ENCODE measurements at places on chromosomes 1 and 21.

DNA sequence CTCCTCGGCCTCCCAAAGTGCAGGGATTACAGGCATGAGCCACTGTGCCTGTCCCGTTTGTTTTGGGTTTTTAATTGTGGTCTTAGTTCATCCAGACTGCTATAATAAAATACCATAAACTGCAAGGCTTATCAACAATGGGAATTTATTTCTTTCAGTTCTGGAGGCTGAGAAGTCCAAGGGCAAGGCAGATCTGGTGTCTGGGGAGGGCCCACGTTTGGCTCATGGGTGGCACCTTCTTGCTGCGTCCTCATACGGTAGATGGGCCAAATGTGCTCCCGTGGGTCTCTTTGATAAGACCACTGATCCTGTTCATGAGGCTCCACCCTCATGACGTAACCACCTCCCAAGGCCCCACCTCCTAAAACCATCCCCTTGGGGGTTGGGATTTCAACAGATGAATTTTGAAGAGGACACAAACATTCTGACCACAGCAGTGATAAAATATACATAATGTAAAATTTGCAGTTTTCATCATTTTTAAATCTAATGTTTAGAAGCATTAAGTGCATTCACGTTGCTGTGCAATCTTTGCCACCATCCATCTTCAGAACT is 133.4 kb upstream of the ERRFI1 start:
- DNase-seq: no peak

GRCh38 chr1:30809514-30810263 is 52.1 kb upstream of the LAPTM5 start:
- no peak for DNase-seq

- DNase-seq: no peak
Measured at GRCh38 chr1:223135176-223135942, 7.7 kb downstream of the TLR5 start.

- DNase-seq: no peak
Measured at GRCh38 chr1:247906504-247907047, 11.2 kb downstream of the OR2W3 start.

DNA sequence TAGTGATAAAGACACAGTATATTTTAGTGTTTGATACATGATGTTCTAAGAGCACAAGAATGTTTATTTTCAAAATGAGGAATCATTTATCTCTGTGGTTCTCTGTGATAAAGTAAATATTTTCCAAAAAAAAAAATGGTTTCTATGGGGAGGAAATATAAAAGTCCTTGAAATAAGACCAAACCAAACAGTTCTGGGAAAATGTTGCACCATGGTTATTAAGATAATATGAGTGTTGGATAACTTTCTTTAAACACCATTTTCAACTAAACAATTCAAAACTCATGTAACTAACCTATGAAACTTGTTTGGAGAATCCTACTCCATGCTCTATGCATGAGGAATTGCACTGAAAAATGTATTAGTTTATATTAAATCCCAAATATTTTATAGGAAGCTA is 184.6 kb downstream of the KCNT2 start:
- no peak for DNase-seq

DNA sequence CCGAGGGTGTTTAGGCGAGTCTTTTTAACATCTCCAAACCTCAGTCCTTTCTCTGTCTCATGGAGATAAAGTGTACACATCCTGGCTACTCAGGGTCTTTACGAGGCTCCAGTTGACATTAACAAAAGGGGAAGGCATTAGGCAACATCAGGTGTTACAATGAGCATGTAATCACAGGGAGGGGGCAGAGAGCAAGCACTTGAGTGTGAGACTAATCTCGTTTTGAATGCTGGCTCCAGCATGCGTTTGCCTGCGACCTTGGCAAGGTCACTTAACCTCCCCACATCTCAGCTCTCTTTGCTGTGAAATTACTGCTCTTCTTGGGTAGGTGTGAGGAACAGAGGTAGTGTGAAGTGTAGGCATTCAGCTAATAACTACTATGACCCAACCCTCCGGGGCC is 3.1 kb downstream of the TNNT2 start:
- DNase-seq: no peak

DNA sequence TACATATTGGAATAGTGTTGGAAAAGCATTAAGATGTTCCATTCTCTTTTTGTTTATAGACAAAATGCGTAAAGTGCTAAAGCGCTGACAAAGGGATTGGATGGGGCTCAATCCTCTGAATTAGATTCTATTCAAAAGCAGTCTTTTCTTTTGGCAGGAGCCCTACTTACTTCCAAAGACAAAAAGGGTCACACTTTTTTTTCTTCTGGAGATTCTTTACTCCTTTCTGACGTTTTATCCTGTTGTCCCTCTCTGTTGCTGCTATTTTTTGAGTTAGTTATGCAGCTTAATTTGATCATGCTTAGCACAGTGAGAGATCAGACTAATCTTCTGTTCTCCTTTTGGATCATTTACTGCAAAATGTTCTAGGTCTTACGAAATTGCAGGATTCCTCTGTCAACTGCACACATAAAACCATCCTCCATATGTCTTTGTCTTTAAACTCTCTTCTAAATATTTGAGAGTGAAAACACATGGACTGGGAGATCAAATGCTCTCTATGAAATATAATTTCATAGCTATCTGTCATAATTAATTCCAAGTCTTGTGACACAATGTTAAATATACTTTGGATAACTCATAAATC is 656.4 kb upstream of the ADGRL2 start:
- no peak for DNase-seq

- no peak for DNase-seq
Measured at GRCh38 chr1:50474859-50475809, 51.9 kb upstream of the DMRTA2 start.

GRCh38 chr1:7278827-7279765 is 492.0 kb upstream of the VAMP3 start:
- no peak for DNase-seq

- DNase-seq: no peak
Measured at GRCh38 chr21:14383596-14384180, 742 bp upstream of the HSPA13 start.

DNA sequence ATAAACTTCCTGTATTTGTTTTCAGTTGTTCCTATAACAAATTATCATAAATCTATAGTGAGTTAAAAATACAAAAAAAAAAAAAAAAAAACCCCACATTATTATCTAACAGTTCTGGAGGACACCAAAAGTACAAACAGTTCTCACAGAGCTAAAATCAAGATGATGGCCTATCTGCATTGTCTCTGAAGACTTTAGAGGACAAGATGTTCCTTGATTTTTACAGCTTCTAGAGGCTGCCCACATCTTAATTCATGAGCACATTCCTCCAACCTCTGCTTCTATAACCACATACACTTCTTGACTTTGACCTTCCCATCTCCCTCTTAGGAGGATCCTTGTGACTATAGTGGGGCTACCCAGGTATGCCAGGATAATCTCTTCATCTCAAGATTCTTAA is 806.1 kb downstream of the LTN1 start:
- DNase-seq: no peak

- DNase-seq: no peak
Measured at GRCh38 chr1:202586871-202587270, 123.4 kb downstream of the SYT2 start.

DNA sequence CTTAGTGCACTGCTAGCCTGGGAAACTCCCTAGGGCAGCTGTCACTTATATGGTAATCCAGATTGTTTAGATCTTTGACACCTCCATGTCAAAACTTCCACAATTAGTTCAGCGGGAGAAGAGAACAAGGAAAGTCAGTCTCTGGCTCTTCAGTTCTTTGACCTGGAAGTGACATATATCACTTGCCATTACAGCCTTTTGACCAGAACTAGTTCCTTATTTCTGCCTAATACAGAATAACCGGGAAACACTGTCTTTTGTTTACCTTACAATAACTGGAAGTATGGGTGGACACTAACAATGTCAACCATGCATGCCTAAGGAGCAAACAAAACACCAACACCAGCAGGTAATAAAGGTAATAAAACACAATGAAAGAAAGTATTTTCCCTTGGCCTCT is 68.3 kb downstream of the C4BPA start:
- no peak for DNase-seq

GRCh38 chr1:221725735-221726672 is 15.9 kb downstream of the DUSP10 start:
- DNase-seq: no peak

GRCh38 chr1:28172713-28173150 is 3.8 kb downstream of the PTAFR start:
- DNase-seq: no peak

GRCh38 chr1:55789466-55789865 is 574.3 kb upstream of the USP24 start:
- no peak for DNase-seq

All from NCI-H1930 (cell line).